Glutamatergic neuron (in vitro differentiated cells): ENCODE measurements at places on chromosomes 2 and 18. TPM values are rescaled to one million over a fixed set of nuclear protein-coding genes. Genes with fewer than 3 reads are reported as not detected.

DNA sequence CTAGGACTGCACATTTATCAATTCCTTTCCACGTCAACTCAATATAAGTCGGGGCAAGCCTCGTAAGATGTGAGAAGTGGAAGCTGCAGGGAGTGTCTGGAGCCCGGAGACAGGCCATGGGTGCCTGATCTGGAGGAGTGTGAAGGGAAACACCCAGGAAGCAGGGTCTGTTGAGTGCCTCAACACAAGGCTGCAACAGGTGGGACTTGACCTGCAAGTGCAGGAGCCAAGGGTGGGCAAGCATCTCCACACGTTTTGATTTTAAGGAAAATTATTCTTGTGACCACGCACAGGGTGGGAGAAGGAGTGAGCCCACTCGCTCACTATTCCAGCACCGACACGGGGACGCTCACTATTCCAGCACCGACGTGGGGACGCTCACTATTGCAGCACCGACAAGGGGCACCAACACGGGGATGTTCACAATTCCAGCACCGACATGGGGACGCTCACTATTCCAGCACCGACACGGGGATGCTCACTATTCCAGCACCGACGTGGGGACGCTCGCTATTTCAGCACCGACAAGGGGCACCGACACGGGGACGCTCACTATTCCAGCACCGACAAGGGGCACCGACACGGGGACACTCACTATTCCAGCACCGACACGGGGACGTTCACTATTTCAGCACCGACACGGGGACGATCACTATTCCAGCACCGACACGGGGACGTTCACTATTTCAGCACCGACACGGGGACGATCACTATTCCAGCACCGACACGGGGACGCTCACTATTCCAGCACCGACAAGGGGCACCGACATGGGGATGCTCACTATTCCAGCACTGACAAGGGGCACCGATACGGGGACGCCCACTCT, 197.3 kb downstream of the EIPR1 start:
- no peak for DNase-seq
- H3K36me3 ChIP-seq = peaks cover 11% of the 10 kb centered on the region
- H3K4me3 ChIP-seq = no peak overlapping the region
- H3K27me3 ChIP-seq = peaks cover 9% of the 10 kb centered on the region
- no peak overlapping the region for H3K27ac ChIP-seq

- no peak overlapping the region for H3K4me3 ChIP-seq
- H3K36me3 ChIP-seq = no peaks in the 10 kb centered on the region
- no peak overlapping the region for H3K27ac ChIP-seq
- peaks cover 3% of the 10 kb centered on the region for H3K27me3 ChIP-seq
- no peak for DNase-seq
- peaks cover 15% of the 10 kb centered on the region for H3K4me1 ChIP-seq
These were observed 135.2 kb upstream of the RBMS1 start for GRCh38 chr2:160628811-160629210.

DNA sequence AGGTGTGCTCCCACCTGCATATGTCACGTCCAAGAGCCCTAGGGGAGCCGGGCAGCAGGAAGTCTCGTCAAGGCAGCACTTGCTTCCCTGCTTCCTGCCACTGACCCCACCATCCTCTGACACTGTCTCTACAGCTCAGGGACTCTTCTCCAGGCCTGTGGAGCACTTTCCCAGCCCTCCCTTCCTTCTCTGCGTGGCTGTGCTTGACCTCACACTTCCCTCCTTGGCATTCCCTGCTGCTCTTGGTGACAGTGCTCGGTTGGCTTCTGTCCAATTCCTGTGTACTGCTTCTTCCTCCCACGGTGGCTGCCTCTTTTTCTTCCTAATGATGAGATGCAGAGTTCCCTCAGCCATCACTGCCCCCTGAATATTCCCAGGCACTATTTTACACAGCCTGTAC, 2.8 kb downstream of the CIDEA start:
- H3K27me3 ChIP-seq = peaks cover 27% of the 10 kb centered on the region
- no peak overlapping the region for H3K4me3 ChIP-seq
- no peak overlapping the region for H3K27ac ChIP-seq
- DNase-seq = no peak
- peaks cover 5% of the 10 kb centered on the region for H3K36me3 ChIP-seq

DNA sequence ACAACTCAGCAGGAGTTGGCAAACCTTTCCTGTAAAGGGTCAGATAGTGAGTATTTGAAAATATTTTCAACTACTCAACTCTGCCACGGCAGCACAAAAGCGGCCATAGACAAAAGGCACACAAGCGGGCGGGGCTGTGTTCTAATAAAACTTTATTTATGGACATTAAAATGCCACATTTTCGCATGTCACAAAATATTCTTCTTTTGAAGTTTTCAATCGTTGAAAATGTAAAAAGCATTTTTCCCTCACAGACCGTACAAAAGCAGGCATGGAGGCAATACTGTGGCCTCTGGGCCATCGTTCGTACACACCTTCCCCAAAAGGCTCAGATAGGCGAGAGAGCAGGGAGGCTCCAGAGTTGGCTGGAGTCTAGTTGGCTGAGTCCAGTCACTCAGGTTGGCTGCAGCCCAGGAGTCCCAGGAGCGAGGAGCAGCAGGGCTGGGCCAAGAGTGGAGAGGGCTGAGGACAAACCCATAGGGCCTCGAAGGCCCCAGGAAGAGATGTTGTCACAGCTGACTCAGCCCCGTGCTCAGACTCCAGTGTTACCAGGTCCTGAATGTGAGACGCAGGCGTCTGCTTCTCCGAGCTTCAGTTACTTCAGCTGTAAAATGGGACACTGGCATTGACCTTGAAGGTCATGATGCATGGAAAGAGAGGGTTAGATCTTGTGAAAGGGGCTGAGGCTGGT, 42.5 kb downstream of the SDC1 start:
- no peak overlapping the region for H3K4me3 ChIP-seq
- peaks cover 2% of the 10 kb centered on the region for H3K27me3 ChIP-seq
- no peak overlapping the region for H3K27ac ChIP-seq
- no peaks in the 10 kb centered on the region for H3K36me3 ChIP-seq
- H3K4me1 ChIP-seq = peaks cover 2% of the 10 kb centered on the region
- peak; percentile 10 for DNase-seq

- no peaks in the 10 kb centered on the region for H3K36me3 ChIP-seq
- DNase-seq = no peak
- H3K27ac ChIP-seq = no peak overlapping the region
- H3K27me3 ChIP-seq = no peaks in the 10 kb centered on the region
These were observed 22.0 kb downstream of the AP1S3 start for GRCh38 chr2:223815186-223815883.

ODC1 gene
- 88.0 TPM for total RNA-seq
